Activated CD4-positive, alpha-beta T cell treated with anti-CD3 and anti-CD28 coated beads for 36 hours (primary cell): ENCODE measurements at places on chromosomes 3 and 15. TPM values are rescaled to one million over a fixed set of nuclear protein-coding genes. Genes with fewer than 3 reads are reported as not detected.

GRCh38 chr3:11140030-11140712 is 14.1 kb upstream of the HRH1 start:
- H3K4me3 ChIP-seq: no peak overlapping the region
- peaks cover 11% of the 10 kb centered on the region for H3K4me1 ChIP-seq
- DNase-seq: peak; percentile 54
- H3K27ac ChIP-seq: no peak overlapping the region
- H3K27me3 ChIP-seq: peaks cover 17% of the 10 kb centered on the region

DNA sequence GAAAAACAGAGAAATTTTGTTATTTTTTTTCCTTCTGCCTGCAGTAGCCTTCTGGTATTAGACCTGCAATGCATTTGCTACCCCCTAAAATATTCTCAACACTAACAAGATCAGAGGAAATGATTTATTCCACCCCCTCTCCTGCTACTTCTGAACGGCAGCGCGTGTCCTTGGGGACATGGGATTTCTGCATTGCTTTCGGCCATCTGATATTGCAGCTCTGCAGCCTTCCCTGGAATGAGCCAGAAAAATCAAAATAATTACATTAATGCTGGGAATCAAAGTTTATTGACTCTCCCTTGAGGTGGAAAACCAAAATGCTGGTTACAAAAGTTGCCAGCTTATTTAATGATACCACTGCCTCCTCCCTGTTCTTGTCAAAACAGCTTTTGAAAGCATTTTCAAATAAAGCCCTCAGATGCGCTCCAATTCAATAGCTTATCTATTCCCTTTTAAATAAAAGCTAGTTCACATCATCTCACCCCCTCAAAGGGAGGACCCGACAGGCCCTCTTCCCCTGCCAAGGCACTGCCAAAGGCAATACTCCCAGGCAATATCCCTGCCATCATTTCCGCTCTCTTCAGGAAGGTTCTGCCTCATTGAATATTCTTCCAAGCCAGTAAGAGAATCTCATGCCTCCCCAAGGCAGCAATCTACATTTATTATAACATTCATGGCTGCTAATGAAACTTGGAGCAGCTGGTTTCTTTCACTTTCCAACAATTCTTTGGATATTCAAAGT is 96.6 kb downstream of the FHIT start:
- no peaks in the 10 kb centered on the region for H3K4me1 ChIP-seq
- no peaks in the 10 kb centered on the region for H3K27me3 ChIP-seq
- no peak for DNase-seq
- H3K36me3 ChIP-seq: no peaks in the 10 kb centered on the region
- H3K4me3 ChIP-seq: no peak overlapping the region
- no peak overlapping the region for H3K27ac ChIP-seq

GRCh38 chr3:184005941-184006507 is 11.7 kb downstream of the ABCC5 start:
- H3K27ac ChIP-seq: no peak overlapping the region
- peak; percentile 64 for DNase-seq
- no peaks in the 10 kb centered on the region for H3K27me3 ChIP-seq
- peaks cover 13% of the 10 kb centered on the region for H3K4me1 ChIP-seq
- H3K4me3 ChIP-seq: no peak overlapping the region

- peaks cover 37% of the 10 kb centered on the region for H3K36me3 ChIP-seq
- H3K4me1 ChIP-seq: peaks cover 70% of the 10 kb centered on the region
- peak overlapping the region; percentile 99 for H3K4me3 ChIP-seq
- peak overlapping the region; percentile 93 for H3K27ac ChIP-seq
These were observed 681 bp downstream of the TWF2 start for GRCh38 chr3:52238193-52238760.

GRCh38 chr3:42539871-42540714 is 37.6 kb downstream of the VIPR1 start:
- H3K4me1 ChIP-seq: peaks cover 4% of the 10 kb centered on the region
- no peaks in the 10 kb centered on the region for H3K36me3 ChIP-seq
- H3K27me3 ChIP-seq: no peaks in the 10 kb centered on the region
- no peak overlapping the region for H3K4me3 ChIP-seq
- H3K27ac ChIP-seq: no peak overlapping the region

DNA sequence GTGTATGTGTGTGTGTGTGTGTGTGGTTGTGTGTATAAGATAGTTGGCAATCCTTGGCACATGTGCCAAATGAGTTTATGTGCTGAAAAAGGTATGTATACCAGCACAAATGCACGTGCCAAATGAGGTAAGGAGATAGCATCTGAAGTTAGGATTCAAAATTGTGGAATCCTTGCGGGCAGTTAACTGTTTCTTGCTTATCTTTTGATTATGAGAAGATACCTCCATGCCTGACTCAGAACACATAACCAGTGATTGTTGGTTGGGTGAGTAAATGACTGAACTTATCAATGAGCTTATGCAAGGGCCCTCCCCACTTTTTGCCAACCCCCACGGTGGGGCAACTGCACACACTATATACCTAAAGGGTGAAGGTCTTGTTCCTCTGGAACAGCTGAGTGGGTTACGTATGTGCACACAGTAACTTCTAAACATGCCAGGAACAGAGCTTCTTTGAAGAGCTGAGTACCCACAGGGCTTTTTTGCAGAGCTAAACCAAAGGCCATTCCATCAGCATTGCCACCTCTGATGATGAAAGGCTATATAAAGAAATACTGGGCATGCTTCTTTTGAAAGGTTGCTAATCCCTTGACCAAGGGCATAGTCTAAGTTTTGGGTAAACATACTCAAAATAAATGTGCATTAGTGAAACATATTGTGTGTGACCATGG is 60.1 kb downstream of the MEIS2 start:
- no peak overlapping the region for H3K27ac ChIP-seq
- no peaks in the 10 kb centered on the region for H3K27me3 ChIP-seq
- no peaks in the 10 kb centered on the region for H3K4me1 ChIP-seq

DNA sequence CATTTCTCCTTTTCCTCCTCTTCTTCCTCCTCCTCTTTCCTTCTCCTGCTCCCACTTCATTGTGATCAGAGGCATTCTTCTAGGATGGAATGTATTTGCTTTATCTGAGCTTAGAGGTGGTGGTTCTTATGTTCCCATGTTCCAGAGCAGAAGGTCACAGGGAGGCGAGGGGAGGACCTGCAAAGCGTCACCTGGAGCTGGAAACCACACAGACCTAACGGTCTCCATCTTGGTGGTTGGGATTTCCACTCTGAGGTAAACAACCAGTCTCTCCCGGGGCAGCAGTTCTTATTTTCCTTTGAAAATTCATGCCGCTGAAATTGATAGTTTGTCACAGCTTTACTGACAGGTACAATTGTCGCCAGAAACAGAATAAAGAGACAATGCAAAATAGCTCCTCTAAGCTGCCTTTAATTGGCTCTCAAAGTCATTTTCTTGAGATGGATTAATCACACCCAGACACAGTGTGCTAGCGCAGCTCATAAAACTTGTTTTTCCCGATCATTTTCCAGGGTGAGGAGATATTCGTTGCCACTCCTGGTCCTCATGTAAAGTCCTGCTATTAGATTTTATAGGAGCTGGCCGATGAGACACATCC is 16.9 kb upstream of the AGBL1 start:
- H3K4me1 ChIP-seq: no peaks in the 10 kb centered on the region
- peaks cover 10% of the 10 kb centered on the region for H3K27me3 ChIP-seq
- H3K36me3 ChIP-seq: no peaks in the 10 kb centered on the region

DNA sequence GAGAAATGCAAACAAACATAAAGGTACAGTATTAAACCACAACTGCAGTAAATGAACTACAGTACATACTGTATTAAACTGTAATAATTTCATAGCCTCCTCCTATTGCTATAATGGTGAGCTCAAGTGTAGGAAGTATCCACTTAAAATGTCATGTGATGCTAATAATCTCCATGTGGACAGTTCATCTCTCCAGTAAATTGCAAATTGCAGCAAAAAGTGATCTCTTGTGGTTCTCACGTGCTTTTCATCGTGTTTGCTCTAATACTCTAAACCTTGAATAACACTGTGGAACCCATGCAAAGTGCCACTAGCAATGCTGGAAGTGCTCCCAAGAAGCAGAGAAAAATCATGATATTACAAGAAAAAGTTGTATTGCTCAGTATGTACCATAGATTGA is 9.2 kb upstream of the FNDC3B start:
- no peak overlapping the region for H3K4me3 ChIP-seq
- H3K27me3 ChIP-seq: no peaks in the 10 kb centered on the region
- H3K27ac ChIP-seq: no peak overlapping the region
- H3K4me1 ChIP-seq: peaks cover 2% of the 10 kb centered on the region
- no peak for DNase-seq

DNA sequence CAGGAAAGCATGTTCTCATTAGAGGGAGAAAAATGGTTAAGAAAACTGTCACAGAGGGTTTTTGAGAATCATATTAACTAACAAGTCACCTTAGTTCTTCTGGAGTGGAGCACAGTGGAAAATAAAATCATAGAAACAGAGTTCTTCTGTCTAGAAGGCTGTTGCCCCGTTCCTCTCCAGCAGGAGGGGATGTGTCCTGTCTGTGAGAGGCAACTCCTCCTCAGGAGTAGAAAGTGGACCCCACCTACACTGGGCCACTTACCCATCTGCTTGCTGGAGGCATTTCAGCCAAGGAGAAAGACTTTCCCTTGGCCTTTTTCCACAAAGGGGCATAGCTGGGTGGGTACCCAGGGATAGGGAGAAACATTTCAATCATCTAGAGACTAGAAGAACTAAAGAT is 106.6 kb downstream of the SSR3 start:
- no peaks in the 10 kb centered on the region for H3K4me1 ChIP-seq
- H3K4me3 ChIP-seq: no peak overlapping the region
- H3K27me3 ChIP-seq: peaks cover 6% of the 10 kb centered on the region
- H3K27ac ChIP-seq: no peak overlapping the region

GRCh38 chr3:38121832-38122461 is 15.0 kb downstream of the ACAA1 start:
- no peak for DNase-seq
- H3K27me3 ChIP-seq: no peaks in the 10 kb centered on the region
- no peaks in the 10 kb centered on the region for H3K4me1 ChIP-seq

DNA sequence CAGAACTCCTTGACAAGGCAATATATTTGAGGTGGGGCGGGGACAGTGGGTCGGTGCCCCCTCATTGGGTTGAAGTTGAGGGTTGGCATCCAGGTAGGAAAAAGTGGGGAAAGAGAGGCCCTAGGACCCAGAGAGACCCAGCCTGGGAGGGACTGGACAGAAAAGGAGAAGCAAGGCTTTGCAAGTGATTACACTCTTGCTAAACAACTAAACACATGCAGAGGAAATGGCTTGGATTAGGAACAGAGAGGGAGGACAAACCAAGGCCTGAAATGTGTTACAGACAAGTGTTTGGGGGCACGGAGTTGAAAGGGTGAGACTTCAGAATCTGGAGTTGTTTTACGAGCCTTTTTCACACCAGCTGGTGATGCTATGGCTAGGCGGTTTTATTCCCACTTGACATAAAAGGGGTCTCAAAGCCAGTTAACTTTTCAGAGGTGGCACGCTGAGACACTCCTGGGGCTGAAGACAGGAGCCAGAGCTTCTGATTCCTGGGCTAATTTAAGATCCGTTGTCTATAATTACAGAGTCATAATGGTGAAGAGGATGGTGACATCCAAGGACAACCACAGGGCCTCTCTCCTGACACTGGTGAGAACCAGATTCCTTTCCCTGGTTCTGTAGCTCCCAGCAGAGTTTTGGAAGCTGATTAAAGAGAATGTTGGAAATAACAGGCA is 7.7 kb upstream of the KCTD6 start:
- no peak overlapping the region for H3K4me3 ChIP-seq
- H3K4me1 ChIP-seq: no peaks in the 10 kb centered on the region
- no peaks in the 10 kb centered on the region for H3K36me3 ChIP-seq
- H3K27me3 ChIP-seq: peaks cover 6% of the 10 kb centered on the region
- DNase-seq: no peak

- H3K27ac ChIP-seq: peak overlapping the region; percentile 23
- peak; percentile 75 for DNase-seq
- H3K4me3 ChIP-seq: no peak overlapping the region
- no peaks in the 10 kb centered on the region for H3K36me3 ChIP-seq
- H3K27me3 ChIP-seq: peaks cover 8% of the 10 kb centered on the region
These were observed 365.7 kb upstream of the ICE2 start for GRCh38 chr15:60844511-60845174.

DNA sequence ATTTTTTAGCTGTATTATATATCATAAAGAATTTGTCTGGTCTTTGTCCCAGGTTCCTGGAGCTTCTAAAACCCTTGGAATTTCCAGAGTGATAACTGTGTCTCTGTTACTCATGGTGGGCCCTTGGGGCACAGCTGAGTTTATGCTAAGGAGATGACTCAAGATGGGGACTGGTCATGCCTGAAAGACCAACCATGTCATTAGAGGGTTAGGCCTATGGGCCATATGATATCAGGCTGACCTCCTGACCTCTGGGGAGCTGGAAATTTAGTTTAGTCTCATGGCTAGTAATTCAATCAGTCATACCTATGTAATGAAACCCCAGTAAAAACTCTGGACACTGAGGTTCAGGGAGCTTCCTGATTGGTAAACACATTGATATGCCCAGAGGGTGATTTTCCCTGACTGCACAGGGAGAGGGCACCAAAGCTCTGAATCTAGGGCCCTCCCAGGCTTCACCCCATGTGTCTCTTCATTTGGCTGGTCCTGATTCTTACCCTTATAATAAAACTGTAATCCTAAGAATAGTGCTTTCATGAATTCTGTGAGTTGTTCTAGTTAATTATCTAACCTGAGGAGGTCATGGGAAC is 69.6 kb downstream of the EEFSEC start:
- H3K27me3 ChIP-seq: no peaks in the 10 kb centered on the region
- no peak overlapping the region for H3K4me3 ChIP-seq
- H3K4me1 ChIP-seq: peaks cover 3% of the 10 kb centered on the region
- H3K36me3 ChIP-seq: peaks cover 23% of the 10 kb centered on the region
- no peak for DNase-seq

DNA sequence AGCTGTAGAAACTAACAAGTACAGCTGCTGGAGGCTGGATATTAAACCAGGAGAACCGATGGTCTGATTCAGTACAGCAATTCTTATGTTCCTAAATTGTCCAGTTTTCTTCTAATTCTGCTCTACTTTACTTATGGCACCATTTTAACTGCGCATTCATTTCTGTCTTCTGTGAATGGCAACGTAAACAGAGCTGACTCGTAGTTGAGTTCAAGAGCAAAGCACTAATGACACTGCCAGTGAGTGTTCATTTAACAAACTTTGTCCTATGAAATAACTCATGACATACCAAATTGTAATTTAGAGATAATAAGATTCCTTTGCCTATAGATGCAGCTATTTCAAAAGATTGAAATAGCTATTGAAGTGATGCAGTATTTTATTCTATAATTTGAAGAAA is 48.7 kb downstream of the BCHE start:
- H3K27me3 ChIP-seq: no peaks in the 10 kb centered on the region
- no peak overlapping the region for H3K27ac ChIP-seq
- no peak for DNase-seq
- no peaks in the 10 kb centered on the region for H3K4me1 ChIP-seq
- H3K4me3 ChIP-seq: no peak overlapping the region

DNA sequence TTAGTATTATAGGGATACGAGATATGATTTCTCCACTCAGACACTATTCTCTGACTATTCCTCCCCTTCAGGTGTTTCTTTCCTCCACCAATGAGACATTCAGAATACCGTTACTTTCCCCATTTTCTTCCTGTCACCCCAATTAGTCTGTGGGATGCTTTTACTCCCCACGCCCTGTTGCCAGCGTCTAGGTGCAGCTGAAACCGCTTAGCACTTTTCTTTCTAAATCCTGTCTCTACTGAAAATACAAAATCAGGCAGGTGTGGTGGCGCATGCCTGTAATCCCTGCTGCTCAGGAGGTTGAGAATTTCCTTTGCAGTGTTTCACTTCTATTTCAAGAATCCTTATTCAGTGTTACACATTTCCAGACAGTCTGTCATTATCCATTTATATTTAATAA is 49.6 kb upstream of the DLG1 start:
- no peak overlapping the region for H3K4me3 ChIP-seq
- no peak overlapping the region for H3K27ac ChIP-seq
- peaks cover 2% of the 10 kb centered on the region for H3K27me3 ChIP-seq
- no peak for DNase-seq
- no peaks in the 10 kb centered on the region for H3K36me3 ChIP-seq

Gene GHSR
- not detected for total RNA-seq

Gene ACTC1
- not detected for total RNA-seq

Gene TMEM212
- not detected for total RNA-seq

Gene AADACL2
- total RNA-seq: not detected

Gene ANKRD63
- not detected for total RNA-seq

Gene ZNF501
- total RNA-seq: 1.7 TPM

Gene KBTBD13
- not detected for total RNA-seq
